ENCODE measurements at places on chromosomes 1 and 21.

GRCh38 chr1:111253876-111254275, 26.4 kb downstream of the CHI3L2 start:
- H3K4me1 ChIP-seq = no peaks in the 10 kb centered on the region
- no peak overlapping the region for H3K27ac ChIP-seq
- H3K4me3 ChIP-seq = no peak overlapping the region
- DNase-seq = no peak
- H3K27me3 ChIP-seq = peaks cover 2% of the 10 kb centered on the region

DNA sequence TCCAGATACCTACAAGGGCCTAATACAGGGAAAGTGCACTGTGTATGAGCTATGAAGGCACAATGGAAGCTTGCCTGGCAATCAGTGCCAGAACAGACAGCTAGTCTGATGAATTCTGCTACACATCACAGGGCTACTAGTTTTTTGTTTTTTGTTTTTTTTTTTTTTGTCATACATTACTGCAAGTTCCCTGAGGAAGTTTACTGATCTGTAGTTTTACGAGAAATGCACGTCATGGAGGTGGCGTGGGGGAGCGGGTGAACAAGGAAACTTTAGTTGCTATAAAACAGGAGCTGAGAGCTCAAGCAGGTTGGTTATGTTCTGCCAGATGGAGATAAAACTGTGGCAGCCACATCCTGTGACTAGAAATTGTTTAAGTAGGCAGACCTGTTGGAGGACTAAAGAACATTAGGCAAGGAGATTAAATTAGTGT, 17.7 kb downstream of the PTPRC start:
- peak overlapping the region; percentile 53 for H3K4me3 ChIP-seq
- H3K4me1 ChIP-seq = peaks cover 91% of the 10 kb centered on the region
- peak overlapping the region; percentile 83 for H3K27ac ChIP-seq
- DNase-seq = peak; percentile 98
- H3K36me3 ChIP-seq = peaks cover 5% of the 10 kb centered on the region

- H3K4me1 ChIP-seq = peaks cover 19% of the 10 kb centered on the region
- DNase-seq = peak; percentile 39
- no peak overlapping the region for H3K27ac ChIP-seq
- no peaks in the 10 kb centered on the region for H3K27me3 ChIP-seq
Observed at GRCh38 chr1:113146242-113147072, 73.5 kb downstream of the LRIG2 start.

DNA sequence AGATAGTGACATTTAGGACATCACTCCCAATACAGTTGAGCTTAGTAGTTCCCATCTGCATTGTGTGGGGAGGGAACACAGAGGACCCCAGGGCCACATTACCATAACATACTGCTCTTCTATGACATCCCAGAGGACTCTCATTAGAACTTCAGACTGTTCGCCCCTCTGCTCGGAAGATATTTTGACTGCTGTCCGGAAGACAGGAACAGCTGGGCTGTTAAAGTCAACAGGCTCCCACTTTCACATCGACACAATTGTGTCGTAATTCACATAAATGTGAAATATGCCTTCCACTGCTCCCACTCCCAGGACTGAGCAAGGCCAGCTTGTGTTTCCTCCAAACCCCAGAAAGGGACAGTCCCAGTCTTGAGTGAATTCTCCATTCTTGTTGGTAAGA, 158.4 kb downstream of the SEC16B start:
- no peak for DNase-seq
- no peak overlapping the region for H3K4me3 ChIP-seq
- H3K4me1 ChIP-seq = no peaks in the 10 kb centered on the region

- peak; percentile 68 for DNase-seq
- H3K4me1 ChIP-seq = peaks cover 30% of the 10 kb centered on the region
- no peaks in the 10 kb centered on the region for H3K27me3 ChIP-seq
- H3K27ac ChIP-seq = no peak overlapping the region
Observed at GRCh38 chr21:34833465-34833864, 164.7 kb downstream of the CLIC6 start.

DNA sequence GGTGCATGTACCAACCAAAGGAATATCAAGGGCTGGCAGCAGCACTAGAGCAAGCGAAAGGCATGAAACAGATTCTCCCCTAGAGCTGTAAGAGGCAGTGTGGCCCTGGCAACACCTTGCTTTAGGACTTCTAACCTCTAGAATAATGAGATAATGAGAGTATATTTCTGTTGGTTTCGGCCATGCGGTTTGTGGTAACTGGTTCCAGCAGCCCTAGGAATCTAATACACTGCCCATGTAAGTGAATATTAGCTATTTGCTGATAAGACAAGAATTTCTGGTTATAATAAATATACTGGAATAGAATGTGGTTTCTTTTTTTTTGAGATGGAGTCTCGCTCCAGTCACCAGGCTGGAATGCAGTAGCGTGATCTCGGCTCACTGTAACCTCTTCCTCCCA, 199.4 kb downstream of the GABPA start:
- H3K27ac ChIP-seq = no peak overlapping the region
- H3K4me1 ChIP-seq = peaks cover 14% of the 10 kb centered on the region
- H3K27me3 ChIP-seq = no peaks in the 10 kb centered on the region

DNA sequence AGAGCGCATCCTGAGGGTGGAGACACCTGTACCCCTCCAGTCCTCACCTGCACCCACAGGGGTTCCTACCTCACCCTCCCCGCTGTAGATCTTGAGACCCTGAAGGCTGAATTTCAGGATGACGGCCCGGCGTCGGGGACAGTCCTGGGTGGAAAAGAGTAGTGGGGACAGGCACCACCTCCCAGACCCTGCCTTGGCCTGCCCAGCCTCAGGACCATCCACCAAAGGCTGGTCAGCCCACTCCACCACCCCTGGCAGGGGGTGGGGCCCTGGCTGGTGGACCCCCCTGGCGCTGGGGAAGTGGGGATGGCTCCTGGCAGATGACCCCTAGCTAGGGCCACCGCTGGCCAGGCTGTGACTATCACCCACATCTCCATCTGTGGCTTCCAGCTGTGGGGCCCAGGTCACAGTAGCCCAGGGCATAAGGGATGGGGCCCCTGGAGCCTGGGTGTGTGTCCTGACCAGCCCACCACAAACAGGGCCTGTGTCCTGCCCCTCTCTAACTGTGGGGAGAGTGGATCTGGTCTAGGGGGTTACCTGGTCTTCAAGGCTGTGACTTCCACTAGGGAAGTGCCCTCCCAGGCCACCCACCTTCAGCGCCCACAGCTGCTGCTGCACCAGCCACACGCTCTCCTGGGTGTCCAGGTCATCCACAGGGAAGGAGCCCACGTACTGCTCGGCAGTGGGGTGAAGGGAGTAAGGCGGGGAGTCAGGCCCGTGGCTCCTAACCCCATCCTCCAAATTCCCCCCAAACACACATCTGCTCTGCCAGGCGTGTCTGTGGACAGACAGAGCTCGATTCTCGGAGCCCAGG, 5.4 kb downstream of the SH2D5 start:
- no peaks in the 10 kb centered on the region for H3K36me3 ChIP-seq
- no peak overlapping the region for H3K27ac ChIP-seq
- peaks cover 16% of the 10 kb centered on the region for H3K27me3 ChIP-seq
- H3K4me1 ChIP-seq = peaks cover 7% of the 10 kb centered on the region
- DNase-seq = no peak

DNA sequence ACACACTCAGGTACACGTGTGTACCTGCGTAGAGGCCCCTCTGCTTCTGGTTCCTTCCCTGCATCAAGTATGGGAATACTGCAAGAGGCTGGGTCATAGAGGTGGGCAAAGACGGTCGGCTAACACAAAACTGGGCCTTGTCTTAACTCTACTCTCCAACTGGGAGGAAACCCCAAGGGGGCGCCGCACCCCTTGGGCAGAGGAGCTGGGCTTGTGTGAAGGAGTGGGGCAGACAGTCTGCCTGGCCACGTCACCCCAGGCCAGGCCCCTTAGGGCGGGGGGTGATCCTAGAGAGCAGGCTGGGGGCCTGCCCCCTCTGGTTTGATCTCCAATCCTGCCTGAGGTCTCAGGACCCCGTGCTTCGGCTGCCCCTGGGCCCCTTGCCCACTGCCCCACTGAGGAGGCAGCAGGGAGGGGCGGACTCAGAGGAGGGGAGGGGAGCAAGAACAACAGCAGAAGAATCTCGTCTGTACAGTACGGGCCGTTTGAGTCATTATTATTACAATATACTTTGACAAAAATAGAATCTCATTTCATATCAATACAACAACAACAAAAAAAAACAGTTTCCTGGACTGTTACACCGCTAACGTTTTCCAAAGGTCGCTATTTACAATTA, 34.7 kb downstream of the MEF2D start:
- no peak overlapping the region for H3K4me3 ChIP-seq
- no peak overlapping the region for H3K27ac ChIP-seq
- H3K4me1 ChIP-seq = no peaks in the 10 kb centered on the region
- H3K36me3 ChIP-seq = peaks cover 8% of the 10 kb centered on the region

- DNase-seq = no peak
- no peak overlapping the region for H3K4me3 ChIP-seq
- no peaks in the 10 kb centered on the region for H3K4me1 ChIP-seq
- no peaks in the 10 kb centered on the region for H3K36me3 ChIP-seq
Observed at GRCh38 chr1:117571496-117571895, 34.4 kb upstream of the TENT5C start.
